Activated CD4-positive, alpha-beta T cell treated with anti-CD3 and anti-CD28 coated beads for 36 hours (primary cell): ENCODE measurements at places on chromosomes 1 and 21.
A peak's percentile ranks its signal among the peaks of the same experiment; 100 is the strongest.

DNA sequence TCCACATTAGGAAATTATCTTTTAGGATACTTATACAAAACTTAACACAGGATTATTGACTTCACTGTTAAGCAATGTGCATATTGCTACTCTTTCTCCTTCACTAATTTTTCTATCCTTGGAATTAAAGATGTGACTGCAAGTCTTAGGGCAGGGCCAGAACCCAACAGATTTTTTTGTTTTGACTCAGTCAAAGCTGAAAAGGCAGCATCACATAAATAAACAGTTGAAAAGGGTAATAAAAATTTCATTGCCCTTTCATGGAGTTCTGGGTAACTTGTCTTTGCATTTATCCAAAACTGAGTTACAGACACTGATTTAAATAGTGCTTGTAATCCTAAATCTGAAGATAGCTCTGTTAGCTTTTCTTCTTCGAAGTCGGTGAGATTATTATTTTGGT is 1.9 kb upstream of the TMEM35B start:
- no peak for DNase-seq

GRCh38 chr1:39722495-39722894 is 16.2 kb upstream of the PPIE start:
- DNase-seq, result no peak

DNA sequence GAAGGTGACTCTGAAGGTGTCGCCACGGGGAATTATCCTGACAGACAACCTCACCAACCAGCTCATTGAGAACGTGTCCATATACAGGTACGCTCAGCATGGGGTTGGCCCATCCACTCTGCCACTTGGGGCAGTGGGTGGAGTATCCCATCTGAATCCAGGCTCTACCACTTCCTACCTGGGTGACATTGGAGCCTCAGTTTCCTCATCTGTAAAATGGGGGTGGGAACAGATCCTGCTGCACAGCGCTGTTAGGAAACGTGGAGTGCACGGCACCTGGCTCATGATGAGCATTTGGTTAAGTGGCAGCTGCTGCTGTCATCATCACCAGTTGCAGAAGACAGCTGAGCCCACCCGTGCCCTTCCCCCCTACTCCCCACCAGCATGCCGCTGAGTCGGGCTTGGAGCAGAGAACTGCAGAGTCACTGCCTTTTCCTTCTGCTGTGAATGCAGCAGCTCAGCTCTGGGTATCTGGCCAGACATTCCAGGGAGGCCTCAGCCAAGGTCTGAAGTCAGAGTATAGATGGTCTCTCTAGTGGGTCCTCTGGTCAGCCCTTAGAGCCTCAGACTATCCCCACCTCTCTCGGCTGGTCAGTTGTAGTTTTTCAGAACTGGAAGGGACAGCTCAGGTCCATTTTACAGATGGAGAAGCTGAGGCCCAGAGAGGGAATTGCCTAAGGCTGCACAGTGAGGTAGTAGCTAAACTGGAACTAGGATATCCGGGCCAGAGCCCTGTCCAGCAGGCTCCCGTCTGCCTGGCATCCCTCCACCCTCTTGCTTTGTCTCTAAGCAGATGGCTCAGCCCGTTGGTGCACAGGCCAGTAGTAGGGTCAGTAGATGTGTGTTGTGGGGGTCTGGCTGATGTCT is 11.7 kb downstream of the LDLRAP1 start:
- no peak for DNase-seq

DNA sequence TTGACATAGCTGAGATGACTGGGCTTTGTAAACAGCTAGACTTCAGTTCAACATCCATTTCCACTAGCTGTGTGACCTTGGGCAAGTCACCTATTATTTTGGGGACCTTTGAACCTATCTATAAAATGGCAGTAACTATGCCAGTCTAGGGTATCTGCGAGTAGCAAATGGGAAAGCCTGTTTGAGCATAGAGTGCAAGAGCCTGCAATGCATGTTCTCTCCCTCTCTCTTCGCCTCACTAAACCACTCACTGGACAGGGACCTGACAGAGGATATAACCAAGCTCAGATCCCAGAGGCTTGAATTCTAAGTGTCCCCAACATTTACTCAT is 39.7 kb downstream of the DPT start:
- DNase-seq, result no peak

DNA sequence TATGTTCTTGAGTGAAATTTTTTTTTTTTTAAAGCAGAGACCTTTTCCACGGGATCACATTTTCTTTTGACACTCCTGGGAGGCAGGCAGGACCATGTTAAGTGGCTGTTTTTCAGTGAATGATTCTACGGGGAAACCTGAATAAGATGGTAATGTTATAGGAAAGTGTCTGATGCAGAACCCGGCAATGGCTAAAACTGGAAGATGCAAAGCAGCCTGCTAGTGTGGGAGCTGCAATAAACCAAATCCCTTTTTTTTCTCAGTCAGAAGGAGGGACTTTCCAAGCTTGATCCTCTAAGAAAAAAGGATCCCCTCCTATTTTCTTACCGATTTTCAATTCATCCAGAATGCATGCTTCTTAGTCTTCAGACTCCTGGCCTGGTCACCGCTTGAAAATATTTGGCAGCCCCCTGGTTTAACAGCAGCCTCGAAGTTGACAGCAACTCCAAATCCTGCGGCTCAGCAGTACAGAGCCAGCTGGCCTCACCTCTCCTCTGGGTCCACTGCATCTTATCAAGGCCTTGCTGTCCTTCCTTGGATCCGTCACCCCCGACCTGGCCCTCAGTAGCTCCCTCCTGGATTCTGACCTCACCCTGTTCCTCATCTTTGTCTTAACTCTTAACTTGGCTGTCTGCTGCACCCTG is 5.6 kb downstream of the MX2 start:
- DNase-seq, result no peak

- DNase-seq, result no peak
Observed at GRCh38 chr1:167219194-167219593, 1.5 kb upstream of the POU2F1 start.

GRCh38 chr1:186390925-186391324 is 15.3 kb downstream of the ODR4 start:
- DNase-seq, result no peak

DNA sequence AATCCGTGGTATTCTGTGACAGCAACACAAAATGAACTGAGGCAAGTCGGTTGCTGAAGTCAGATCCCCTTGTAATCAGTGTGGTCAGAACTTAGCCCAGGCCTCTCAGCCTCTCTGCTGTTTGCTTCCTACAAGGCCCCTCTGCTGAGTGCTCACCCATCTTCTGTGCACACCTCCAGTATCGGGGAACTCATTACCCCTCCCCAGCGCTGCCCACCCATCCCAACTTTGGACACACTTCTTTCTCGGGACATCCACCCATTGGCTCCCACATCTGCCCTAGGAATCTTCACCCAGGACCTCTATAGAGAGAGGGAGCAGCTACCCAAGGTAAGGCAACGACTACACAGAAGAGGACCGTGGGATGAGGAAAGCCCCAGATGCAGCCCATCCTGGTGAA is 217.5 kb downstream of the MATN1 start:
- no peak for DNase-seq

GRCh38 chr1:173853074-173853473 is 14.7 kb downstream of the GAS5 start:
- DNase-seq, result no peak

- no peak for DNase-seq
Observed at GRCh38 chr21:33412832-33413519, 9.8 kb downstream of the IFNGR2 start.

DNA sequence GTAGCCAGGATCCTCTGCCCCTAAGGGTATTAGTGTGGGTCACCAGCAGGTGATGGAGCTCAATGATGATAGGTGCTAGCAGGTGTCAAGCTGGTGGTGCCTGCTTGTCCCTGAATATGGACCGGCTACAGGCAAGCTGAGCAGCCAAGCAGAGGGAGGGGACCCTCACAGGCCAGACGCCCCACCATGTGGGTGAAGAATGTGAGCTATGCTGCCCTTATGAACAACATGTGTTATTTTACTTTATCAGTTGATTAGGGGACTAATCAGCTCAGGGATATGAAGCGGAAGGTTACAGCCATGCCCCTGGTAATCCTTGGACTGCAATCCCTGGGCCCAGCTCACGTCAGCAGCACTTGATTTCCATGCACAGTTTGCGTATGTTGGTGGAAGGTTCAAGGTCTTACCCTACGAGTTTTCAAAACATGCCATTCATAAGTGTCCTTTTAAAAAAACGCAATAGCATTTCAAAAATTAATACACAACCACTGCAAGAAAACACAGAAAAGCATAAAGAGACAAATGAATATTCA is 106.0 kb downstream of the CDC7 start:
- DNase-seq, result no peak

- peak; percentile 65 for DNase-seq
Observed at GRCh38 chr1:209751627-209752231, 4.1 kb upstream of the TRAF3IP3 start.

DNA sequence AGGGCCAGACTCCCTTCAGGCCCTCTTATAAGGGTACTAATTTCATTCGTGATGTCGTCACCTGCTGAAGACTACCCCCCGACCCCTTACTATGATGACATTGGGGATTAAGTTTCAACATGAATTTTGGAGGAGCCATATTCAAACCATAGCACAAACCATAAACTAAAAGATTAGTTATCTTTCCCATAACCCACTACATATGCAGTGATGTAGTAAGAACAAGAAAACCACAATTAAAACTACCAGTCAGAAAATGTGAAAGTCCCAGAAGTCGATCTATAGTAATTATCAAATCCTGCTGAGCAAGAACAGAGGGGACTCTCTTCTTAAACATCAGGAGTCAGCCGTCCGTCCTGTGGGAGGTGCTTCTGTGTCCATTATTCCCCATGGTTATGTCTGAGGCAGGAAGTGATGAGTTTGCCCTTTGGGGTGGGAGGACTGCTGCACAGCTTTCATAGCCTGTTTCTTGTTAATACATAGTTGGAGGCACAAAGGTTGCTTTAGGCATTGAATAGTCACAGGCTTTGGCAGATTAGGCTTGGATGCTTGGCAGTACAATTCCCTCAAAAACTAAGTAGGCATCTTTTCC is 35.9 kb upstream of the PTGFRN start:
- peak; percentile 52 for DNase-seq

DNA sequence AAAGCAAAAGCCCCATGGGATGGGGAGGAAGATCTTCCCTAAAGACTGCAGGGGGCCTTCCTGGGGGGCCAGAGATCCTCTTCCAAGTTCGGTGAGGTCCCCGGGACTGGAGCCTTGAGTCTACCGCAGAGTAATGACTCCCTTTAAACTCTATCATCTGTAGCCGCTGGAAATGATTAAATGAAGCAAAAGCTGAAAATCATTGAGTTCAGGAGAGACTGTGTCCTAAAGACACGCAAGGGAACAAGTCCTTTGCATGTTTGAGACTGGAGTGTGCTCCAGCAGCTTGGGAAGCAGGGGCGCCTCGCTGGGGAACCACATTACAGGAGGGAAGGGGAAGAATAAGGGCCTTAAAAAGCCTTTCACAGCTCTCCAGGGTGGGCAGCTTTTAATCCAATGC is 70.2 kb downstream of the WDR4 start:
- DNase-seq, result no peak

DNA sequence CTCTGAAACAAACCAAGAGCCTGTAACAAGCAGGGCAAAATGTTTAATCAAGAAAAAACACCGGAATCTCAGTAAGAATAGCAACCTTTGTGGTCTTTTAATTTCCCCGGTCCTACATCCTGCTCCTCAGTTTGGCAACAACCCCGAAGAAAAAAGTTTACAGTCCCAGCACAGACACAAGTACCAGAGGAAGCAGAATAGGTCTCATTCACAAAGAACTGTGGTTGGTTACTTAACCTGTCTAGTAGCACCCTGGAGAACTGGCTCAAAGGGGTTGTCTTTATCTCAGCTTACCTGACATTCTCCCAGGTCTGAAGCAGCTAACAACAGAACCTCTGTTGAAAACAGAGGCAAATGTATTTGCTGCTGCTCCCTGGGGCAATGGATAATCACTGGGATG is 399.3 kb downstream of the AJAP1 start:
- no peak for DNase-seq

DNA sequence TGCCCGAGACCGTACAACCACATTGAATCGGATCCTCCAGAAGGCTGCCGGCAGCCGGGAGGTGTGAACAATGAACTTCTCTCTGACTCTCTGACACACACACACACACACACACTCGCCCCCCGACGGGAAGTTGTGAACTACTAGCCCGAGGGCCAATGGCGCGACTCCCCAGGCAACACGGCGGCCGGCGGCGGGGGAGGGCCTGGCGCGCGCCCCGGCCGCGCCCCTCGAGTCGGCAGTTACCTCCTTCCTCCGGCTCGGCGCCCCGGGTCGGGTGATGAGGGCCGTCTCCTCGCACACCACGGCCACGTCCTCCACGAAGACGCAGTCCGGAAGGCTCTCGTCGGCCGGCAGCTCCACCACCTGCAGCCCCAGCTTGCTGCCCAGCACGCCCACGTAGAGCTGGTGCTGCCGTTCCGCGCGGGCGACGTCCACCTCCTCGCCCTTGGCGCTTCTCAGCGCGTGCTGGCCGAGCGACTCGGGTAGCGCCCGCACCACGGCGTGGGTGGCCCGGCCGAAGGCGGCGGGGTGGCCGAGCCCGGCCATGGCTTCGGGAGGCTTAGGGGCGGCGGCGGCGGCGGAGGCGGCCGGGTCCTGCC is 361 bp downstream of the DDAH1 start:
- peak; percentile 58 for DNase-seq
